ENCODE measurements at places on chromosomes 7 and 10.
A peak's percentile ranks its signal among the peaks of the same experiment; 100 is the strongest.

DNA sequence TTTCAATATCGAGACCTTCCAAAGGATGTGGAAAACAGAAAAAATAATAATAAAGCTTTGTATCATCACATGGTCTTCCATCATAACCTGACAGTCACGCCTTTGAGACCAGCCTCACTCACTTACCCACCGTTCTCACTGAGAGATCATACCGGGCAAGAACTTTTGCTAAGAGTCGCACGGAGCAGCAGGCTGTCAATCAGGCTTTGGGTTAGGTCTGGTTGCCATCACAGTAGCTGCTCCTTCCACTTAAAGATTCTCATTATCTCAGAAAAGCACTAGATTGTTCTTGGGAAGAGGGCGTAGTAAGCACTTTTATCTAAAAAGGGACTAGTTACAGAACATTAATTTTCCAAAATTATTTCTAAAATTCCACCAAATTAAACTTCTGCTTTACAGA lies 2.0 kb downstream of the RELN start:
- DNase-seq = no peak

GRCh38 chr10:104127411-104127810 lies 5.4 kb downstream of the SFR1 start:
- DNase-seq = no peak

GRCh38 chr7:27346531-27347275 lies 104.1 kb downstream of the EVX1 start:
- no peak for DNase-seq

DNA sequence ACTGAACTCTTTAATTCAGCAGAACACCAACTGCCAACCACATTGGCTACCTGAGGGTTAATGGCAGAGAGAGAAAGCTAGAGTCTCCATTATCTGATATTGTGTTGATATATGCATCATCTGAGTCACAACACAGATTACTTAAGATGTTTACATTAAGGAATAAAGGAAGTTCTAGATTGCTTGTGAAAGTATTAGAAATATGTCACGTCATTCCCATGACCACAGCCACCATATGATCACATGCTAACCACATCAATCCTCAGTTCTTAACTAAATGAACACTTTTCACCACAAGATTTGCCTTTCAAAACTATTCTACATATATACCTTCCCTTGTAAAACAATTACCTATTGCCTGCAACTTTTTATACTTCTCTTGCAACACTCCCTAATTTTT lies 337.9 kb downstream of the FGFR2 start:
- DNase-seq = no peak

DNA sequence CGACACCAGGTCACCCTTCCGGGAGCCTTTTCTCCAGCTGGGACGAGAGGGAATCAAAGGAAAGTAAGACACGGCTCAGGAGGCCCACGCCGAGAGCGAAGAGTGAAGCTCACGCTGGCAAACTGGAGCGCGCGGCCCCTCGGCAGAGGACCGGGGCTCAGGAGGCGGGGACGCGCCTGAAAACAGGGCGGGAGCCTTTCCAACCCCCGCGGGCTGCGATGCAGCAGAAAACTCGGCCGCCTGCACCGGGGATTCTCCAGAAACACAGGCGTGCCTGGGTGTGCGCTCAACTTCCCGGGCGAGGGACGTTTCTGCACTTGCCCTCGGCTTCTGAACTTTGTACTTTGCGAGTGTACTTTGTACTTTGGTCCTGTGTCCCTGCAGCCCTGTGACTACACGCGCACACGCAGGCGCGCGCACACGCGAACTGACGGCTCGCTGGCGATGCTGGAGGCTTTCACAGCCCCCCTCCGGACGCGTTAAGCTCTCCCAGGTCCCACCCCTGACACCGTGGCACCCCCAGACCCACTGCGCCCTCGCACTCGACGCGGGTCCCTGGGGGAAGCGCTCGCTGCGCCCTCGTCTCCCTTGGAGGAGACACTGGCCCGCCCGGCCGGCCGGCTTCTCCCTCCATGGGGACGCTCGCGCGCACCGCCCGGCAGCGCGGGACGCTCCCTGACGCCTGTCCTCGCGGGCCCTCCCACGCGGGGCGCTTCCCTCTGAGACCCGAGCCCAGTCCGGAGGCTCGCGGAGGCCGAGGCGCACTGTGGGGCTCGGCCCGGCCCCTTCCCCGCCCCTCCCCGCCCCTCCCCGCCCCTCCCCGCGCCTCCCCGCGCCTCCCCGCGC lies 588 bp upstream of the PAOX start:
- peak; percentile 56 for DNase-seq

- no peak for DNase-seq
These were observed 619.8 kb upstream of the GALNT17 start for GRCh38 chr7:70512144-70512543.

- DNase-seq = no peak
These were observed 25.8 kb upstream of the CHST15 start for GRCh38 chr10:124119216-124119615.

- no peak for DNase-seq
These were observed 2.0 kb upstream of the HOGA1 start for GRCh38 chr10:97582169-97582568.

DNA sequence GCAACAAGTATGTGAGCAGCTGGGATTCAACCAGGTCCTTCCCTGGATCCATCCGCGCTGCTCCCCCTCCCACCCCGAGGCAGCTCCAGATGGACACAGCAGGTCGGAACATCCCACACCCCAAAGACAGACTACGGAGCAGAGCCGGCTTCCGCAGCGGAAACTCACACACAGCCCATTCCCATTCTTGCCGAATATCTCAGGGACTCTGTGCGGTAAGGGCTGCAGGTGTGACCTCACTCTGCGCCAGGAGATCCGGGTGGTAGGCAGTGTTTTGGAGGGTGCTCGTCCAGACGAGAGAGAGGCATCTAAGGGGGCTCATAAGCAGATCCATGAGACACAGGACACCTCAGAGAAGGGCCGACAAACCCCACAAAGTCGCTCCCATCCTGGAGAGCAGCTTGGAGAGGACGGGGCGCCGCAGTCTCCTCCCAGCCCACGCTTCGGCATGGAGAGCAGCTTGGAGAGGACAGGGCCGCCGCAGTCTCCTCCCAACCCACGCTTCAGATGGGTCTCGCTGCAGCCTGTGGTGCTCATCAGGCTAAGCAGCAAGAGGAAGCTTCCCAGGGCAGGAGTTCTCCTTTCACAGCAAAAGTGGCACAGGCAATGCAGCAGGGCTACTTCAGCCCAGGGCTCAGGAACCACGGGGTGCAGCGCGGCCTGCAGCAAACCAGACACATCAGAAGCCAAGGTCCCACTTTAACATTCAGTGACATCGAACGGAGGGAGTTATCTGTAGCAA lies 179.9 kb downstream of the DIP2C start:
- no peak for DNase-seq

DNA sequence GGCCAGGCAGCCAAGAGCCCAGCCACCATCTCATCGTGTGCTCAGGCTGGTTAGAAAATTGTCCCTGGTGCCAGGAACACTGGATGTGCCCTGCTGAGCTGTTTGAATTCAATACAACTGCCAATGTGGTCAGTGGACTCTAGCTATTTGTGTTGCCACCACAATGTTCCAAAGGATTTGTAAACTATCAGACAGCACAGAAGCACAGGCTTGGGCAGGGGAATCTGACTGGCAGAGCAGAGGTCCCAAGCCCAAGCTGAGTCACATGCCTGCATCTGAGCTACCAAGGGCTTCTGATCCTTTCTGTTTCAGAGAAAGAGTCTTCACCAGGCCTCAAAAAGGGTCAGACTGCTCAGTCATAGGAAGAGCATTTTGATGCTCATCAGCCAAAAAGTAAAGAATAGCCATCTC lies 232.1 kb upstream of the SEMA3C start:
- DNase-seq = no peak

GRCh38 chr10:132518572-132519381 lies 18.8 kb upstream of the INPP5A start:
- DNase-seq = no peak

DNA sequence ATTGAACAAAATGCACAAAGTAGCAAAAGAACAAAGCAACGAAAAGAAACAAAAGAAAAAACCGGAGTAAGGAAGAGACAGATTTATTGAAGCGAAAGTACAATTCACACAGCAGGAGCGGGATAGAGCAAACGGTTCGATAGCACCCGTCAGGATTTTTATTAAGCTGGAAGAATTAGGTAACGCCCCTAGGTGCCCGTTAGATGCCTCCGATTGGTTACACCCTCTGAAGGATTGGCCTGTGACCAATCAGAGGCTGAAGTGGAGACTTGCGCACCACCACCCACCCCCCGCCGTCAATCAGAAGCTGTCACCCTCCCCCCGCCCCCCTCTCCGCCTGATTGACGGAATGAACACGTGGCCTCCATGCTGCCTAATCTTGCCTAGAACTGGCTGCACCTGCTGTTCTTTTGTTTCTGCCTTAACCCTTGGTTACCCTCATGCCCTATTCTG lies 16.8 kb downstream of the OCM2 start:
- no peak for DNase-seq

DNA sequence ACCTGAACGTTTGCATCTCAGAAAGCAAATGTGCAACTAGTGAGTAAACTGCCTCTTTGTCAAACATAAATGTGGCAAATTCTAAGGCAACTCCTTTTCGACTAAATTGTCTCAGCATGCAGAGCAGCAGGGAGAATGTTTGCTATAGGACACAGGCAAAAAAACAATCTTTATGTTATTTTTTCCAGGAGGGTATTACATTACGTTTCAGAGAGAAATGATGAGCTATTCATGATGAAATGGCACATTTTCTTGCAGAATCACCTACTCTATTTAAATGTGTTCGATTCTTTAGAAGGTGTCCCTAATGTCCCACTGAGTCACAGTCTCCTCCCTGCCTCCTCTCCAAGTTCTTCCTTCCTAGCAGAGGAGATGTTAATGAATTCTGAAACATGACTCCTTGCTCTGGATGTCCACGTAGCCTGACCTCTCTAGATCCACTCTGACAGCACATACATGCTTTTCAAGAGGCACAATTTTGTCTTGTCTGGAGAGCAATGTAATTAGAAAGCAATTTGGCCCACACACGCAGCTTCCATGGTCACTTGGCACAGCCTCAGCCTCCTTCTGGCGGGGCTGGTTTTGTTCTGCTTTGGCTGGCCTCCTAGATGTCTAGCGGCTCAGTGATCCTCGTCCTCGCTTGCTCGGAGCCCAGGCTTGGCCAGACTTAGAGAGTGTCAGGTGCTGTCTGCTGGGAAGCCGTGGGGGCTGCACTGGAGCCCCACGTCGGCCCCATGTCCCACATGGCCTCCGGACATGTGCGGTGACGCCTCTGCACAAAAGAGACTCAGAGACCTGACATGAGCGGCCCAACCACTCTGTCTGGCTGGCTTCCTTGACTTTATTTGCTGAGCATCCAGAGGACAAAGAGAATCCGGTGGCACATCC lies 125.7 kb upstream of the ZNF438 start:
- no peak for DNase-seq

GRCh38 chr7:157570531-157571200 lies 233.9 kb downstream of the DNAJB6 start:
- DNase-seq = no peak

- no peak for DNase-seq
These were observed 38.2 kb downstream of the WDR37 start for GRCh38 chr10:1094112-1095057.

DNA sequence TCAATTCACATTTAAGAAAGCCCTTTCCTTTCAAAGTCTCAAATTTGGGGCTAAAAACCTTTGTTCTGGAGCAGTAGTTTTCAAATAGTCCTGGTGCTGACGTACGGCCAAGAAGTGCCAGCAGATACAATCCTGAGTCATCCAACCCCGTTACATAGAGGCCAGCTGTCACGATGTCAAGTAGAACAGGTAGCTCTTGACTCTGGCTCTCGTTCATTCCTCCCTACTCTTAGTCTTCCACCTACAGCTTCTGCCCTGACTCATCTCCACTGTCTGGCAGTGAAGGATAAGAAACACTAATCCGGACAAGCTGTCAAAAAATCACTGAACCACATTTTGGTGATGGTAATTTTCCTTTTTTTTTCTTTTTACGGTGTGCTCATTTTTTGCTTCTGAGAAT lies 132.4 kb upstream of the PTN start:
- no peak for DNase-seq

GRCh38 chr10:118754229-118754555 lies 578 bp downstream of the CACUL1 start:
- peak; percentile 9 for DNase-seq

GRCh38 chr10:28881171-28881882 lies 204.0 kb downstream of the BAMBI start:
- DNase-seq = no peak

GRCh38 chr10:127836966-127837365 lies 55.8 kb downstream of the CLRN3 start:
- no peak for DNase-seq

DNA sequence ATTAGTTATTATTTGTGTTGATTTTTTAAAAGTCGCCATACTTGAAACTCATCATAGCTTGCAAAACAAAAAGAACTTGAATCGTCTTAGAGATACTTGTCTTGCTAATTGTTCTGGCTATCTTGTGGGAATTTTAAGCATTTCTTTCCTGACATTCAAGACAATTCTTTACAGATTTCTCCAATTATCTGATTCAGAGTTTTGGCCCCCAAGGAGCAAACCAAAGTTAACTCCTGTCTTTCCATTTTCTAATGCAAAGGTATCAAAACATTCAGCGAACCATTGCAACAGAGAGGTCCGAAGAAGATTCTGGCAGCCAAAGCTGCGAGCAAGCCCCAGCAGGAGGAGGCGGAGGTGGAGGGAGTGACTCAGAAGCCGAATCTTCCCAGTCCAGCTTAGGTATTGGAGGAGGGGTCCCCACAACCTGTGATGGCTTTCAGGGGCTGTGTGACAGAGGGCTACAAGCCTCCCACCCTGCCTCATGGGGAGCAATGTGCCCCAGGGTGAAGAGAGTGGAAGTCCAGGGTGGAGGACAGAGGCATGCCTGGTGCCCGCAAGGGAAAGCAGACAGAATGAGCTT lies 119.4 kb upstream of the STK17A start:
- no peak for DNase-seq

DNA sequence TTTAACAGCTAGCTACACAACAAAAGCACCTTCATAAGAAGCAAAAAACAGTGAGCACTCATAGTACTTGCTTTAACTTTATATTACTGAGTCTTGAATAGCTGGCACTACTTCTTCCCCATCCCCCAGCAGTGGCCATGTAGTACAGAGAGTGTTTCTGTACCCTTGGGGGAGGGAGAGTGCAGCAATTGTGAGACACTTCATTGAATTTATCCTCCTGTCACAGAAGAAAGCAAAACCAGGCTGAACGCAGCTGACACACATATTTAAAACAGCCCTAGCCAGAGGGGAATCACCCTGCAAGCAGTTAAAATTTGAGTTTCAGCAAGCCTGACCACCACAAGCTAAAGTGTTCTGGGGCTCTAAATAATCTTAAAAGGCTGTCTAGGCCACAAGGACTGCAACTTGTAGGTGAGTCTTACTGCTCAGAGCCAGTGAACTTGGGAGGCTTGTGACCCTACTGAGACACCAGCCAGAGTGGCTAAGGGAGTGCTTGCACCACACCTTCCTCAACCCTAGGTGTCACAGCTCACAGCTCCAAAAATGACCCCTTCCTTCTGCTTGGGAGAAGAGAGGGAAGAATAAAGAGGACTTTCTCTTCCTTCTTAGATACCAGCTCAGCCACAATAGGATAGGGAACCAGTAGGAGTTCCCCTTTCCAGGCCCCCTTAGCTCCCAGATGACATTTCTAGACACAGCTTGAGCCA lies 97.7 kb upstream of the MEOX2 start:
- no peak for DNase-seq

- DNase-seq = no peak
These were observed 58.0 kb downstream of the ESYT2 start for GRCh38 chr7:158771213-158771834.

- no peak for DNase-seq
These were observed 46.3 kb upstream of the FGFR2 start for GRCh38 chr10:121644501-121644900.

GRCh38 chr7:96052860-96053470 lies 268.9 kb downstream of the SLC25A13 start:
- DNase-seq = no peak

Measured in T-cell (primary cell).